ENCODE measurements at places on chromosomes 12 and 14.

DNA sequence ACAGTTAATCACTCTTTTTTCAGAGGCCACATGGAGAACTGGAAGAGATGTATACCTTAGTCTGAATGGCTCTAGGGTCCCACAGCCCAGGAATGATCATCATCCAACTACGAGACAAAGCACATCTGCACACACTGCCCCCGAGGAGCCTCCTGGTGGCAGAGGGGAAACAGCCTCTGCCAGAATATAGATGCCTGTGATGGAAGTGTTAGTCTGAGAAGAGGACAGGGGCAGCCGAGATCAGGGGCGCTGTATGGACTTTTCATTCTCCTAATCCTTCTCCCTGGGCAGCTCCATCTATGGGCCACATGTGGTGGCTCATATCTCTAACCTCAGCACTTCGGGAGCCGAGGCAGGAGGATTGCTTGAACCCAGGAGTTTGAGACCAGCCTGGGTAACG lies 82.8 kb upstream of the CAPRIN2 start:
- no peak for DNase-seq

DNA sequence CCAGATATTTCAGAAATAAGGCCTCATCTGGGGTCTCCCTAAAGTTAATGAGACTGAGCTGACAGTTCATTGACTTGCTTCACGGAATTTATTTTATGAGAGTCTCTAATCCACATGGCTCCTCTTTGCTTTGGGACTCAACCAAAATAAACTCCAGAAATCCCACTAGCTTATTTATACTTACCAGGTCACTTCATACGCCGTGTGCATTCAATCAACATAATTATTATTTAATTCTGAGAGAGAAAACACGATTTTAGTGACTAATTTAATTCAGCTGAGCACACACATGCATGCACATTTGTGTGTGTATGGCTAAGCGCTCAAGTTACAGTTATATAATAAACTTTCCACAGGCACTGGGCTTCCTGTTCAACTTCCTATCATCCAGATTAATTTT lies 333.4 kb upstream of the CCDC196 start:
- DNase-seq, result no peak

GRCh38 chr12:7190268-7191055 lies 976 bp downstream of the PEX5 start:
- no peak for DNase-seq

DNA sequence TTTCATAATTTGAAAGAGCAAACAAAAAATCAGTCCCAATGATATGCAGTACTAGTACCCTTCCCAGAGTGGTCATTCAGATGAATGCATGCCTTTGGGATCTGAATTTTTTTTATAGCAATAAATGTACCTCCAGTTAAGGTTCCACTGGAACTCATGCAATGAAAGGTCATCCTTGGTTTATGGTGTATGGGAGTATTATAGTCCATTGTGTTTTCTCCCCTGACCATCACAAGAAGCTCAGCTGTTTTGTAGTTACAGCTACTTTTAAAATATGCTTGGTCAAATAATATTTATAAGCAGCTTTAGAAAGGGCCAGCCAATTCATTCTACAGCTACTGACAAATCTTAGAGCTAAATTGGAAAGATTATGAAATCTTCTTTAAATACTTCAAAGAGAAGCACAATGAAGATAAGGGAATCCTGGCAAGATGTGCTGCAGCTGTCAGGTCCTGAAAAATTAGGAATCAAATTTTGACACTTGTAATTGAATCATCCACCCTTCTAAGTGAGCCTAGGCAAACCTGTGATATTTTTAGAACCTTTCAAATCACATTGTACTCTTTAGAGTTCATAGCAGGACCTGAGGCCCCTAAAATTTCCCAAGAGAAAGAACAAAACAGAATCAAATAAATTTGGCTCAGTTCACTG lies 46.5 kb downstream of the IFT81 start:
- DNase-seq, result no peak

DNA sequence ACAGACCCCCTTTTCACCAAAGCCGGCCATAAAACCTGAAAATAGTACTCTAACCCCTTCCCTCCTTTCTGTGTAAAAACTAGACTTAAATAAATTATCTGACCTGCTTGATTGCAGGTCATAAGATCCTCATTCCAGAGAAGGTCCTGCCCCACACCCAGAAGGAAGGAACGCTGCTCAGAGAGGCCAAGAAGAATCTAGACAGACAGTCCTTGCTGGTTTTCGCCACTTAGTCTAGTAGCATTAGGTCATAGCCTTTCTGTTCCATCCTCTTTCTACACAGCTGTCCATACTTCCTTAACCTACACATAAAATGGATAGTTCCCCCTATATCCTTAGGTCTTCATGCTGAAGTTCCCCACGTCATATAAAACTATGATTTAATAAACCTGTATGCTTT lies 83.7 kb upstream of the IGF1 start:
- DNase-seq, result no peak

DNA sequence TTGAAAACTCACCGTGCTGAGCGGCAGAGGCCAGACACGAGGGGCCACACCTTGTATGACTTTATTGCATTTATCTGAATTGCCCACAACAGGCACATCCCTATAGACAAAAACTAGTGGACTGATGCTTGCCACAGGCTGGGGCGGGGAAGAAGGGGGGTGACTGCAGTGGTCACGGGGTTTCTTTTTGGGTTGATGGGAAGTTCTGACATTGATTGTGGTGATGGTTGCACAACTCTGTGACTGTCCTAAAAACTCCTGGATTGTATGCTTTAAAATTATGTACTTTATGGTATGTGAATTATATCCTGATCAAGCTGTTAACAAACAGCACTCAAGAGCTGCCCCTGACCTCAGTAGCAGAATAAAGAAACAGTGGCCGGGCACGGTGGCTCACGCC lies 25.7 kb downstream of the DHX37 start:
- no peak for DNase-seq

GRCh38 chr14:42214981-42215491 lies 608.4 kb downstream of the LRFN5 start:
- DNase-seq, result no peak

Measured in stimulated activated CD4-positive, alpha-beta T cell treated with anti-CD3 and anti-CD28 coated beads, Interleukin-1b, Interleukin-23, amount 100 ng/mL, for 1 hour (primary cell).